Thoracic aorta (tissue), 2 donors: ENCODE measurements at places on chromosomes 5 and 9. TPM values are rescaled to one million over a fixed set of nuclear protein-coding genes. Genes with fewer than 3 reads are reported as not detected.

Gene BHMT
- total RNA-seq, result 2.0 TPM

Gene SPATA31A3
- total RNA-seq, result not detected

Gene CEL
- 0.78 TPM for total RNA-seq

Gene SEMA6A
- 7.4 TPM for total RNA-seq

Gene ACOT12
- 2.3 TPM for total RNA-seq

Gene RARS1
- 50.5 TPM for total RNA-seq

Gene ANKRD20A1
- total RNA-seq, result not detected

Gene ABO
- total RNA-seq, result 0.21 TPM

Gene C9orf50
- total RNA-seq, result not detected

Gene TMC1
- not detected for total RNA-seq

DNA sequence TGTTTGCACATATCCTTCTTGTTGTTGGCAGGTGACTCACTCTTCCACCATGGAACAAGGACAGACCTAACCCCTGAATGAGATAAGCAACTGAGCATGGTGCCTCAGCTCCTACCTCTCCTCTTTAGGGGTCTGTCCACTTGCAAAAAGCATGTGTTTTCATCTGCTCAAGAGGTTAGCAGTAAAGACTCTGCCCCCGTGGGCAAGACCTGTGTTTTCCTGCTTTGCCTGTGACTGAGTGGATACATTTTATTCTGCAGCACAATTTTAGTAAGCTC, 111.0 kb upstream of the LIFR start:
- H3K4me3 ChIP-seq, result no peak overlapping the region
- no peaks in the 10 kb centered on the region for H3K36me3 ChIP-seq
- H3K27me3 ChIP-seq, result no peaks in the 10 kb centered on the region
- no peak overlapping the region for H3K27ac ChIP-seq
- no peak for DNase-seq
- peaks cover 37% of the 10 kb centered on the region for H3K4me1 ChIP-seq

- no peak overlapping the region for H3K27ac ChIP-seq
- no peaks in the 10 kb centered on the region for H3K36me3 ChIP-seq
- H3K4me1 ChIP-seq, result peaks cover 21% of the 10 kb centered on the region
- DNase-seq, result no peak
These were observed 179.1 kb upstream of the GNA14 start for GRCh38 chr9:77827104-77827784.

DNA sequence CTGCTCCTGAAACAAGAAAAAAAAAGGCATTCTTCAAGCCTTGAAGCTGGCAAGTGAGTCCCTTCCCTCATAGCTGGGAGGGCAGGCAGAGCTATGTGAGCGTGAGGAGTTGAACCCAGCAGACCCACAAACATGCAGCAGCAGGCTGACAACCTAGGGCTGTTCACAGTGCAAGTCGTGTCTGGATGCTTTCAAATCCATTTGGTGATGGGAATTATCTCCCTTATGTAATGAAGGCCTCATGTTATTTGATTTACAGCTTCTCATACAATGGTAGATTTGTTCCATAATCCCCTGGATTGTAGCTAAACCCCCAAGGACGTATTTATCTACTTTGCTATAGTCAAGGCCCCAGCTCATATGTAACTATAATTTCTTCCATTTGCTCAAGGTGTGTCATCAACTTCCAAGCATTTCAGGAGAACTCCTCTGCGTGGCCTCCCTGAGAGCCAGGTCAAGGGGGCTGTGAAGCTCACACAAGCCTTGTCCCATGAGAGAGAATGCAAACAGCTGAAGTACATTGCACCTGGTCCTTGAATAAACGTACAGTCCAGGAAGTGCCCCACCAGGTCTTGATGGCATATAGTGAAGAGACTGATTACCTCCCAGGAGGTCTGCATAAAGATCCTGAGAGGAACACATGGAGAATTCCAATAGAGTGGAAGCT, 124.8 kb upstream of the SLC1A3 start:
- H3K4me1 ChIP-seq, result no peaks in the 10 kb centered on the region
- no peak for DNase-seq
- H3K36me3 ChIP-seq, result no peaks in the 10 kb centered on the region
- no peak overlapping the region for H3K27ac ChIP-seq

DNA sequence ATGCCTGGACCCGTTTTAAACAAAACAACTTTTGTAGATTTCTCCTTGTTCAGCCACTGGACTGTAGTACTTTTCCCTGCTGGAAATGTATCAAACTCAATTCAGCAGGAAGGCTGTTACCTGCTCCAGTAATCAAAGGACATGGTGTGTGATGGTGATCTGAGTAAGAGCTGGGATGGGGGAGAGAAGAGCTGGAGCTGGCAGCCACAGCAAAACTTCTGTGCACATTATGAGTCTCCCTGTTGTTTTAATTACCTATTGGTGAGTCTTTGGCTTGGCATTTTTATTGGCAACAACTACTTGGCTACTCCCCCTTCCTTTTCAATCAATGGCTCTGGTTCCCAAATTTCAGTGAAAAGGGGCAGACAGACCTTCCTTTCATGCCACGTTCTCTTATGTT, 9.7 kb downstream of the NREP start:
- DNase-seq, result no peak
- no peak overlapping the region for H3K4me3 ChIP-seq
- H3K36me3 ChIP-seq, result no peaks in the 10 kb centered on the region
- peaks cover 29% of the 10 kb centered on the region for H3K4me1 ChIP-seq

GRCh38 chr5:54837093-54837492, 148.3 kb downstream of the ESM1 start:
- no peak for DNase-seq
- no peak overlapping the region for H3K27ac ChIP-seq

DNA sequence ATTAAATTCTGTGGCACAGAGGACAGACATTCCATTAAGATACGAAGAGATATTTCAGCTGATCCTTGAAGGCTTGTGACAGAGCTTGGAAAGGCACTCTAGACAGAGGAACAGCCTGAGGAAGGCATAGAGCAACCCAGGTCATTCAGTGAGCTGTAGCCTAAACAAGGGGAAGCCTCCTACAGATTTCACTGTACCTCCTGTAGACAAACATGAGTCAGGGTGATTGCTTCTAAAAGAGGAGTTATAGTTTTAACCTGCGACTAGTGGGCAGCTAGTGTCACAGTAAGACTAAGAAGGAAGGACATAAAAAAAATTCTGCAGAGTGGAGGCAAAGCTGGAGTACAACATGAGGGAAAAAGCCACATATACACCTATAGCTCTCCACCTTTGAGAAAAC, 43.5 kb upstream of the ANKDD1B start:
- H3K27me3 ChIP-seq, result no peaks in the 10 kb centered on the region
- no peak overlapping the region for H3K27ac ChIP-seq
- H3K4me3 ChIP-seq, result no peak overlapping the region
- no peaks in the 10 kb centered on the region for H3K36me3 ChIP-seq

GRCh38 chr5:135851915-135852845, 17.7 kb downstream of the SLC25A48 start:
- no peaks in the 10 kb centered on the region for H3K27me3 ChIP-seq
- H3K27ac ChIP-seq, result no peak overlapping the region
- DNase-seq, result no peak
- H3K4me3 ChIP-seq, result no peak overlapping the region
- H3K4me1 ChIP-seq, result no peaks in the 10 kb centered on the region

- H3K4me1 ChIP-seq, result no peaks in the 10 kb centered on the region
- H3K27ac ChIP-seq, result no peak overlapping the region
- DNase-seq, result no peak
- no peaks in the 10 kb centered on the region for H3K36me3 ChIP-seq
- no peaks in the 10 kb centered on the region for H3K27me3 ChIP-seq
These were observed 82.1 kb upstream of the PITX1 start for GRCh38 chr5:135116160-135116561.

DNA sequence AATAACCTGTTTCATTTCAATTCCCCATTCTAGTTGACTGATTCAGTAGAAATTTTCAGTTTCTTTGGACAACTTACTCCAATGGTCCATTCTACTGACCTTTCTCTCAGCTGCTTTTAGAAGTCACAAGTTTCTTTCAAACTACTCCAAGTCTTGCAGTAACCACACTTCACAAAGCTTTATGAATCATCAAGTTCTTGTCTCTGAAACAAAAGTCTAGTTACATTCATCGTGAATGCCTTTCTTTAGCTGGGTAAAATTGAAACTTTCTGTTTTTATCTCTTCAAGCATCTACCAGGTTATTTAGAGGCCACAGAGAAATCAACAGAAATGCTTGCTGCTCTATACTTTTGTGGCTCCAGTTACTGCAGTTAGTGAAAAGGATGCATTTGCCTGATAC, 405.4 kb downstream of the TMEM232 start:
- H3K27me3 ChIP-seq, result no peaks in the 10 kb centered on the region
- no peaks in the 10 kb centered on the region for H3K36me3 ChIP-seq
- H3K4me1 ChIP-seq, result no peaks in the 10 kb centered on the region

DNA sequence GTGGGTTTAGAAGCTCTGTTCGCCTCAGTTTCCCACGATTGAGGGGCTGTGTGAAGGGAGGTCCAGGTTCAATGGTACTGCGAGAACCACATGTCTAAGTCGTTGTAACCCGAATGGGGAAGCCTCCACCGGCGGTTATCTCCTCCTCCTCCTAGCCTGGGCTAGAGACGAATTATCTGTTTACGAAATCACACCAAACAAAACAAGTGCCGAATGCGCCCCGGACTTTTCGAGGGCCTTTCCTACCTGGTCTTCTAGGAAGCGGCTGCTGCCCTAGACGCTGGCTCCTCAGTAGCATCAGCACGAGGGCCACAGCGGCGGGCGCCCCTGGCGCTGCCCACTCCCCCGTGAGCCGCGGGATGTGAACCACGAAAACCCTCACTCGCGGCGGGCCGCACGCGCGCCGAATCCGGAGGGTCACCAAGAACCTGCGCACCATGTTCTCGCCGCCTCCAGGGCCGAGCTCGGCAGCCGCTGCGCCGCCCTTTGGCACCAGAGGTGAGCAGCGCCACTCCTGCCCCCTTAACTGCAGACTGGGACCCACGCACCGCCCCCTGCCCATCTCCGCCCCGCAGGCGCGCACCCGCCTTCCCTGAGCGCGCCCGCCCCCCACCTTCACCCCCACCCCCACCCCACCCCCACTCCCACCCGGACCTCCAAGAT, at the start of gene CDKN2A:
CDKN2A (minus strand) TSS at position 500 of the 663 bp plus-strand sequence.
- no peaks in the 10 kb centered on the region for H3K36me3 ChIP-seq
- peak within 1 kb of the TSS; percentile 18 for H3K27ac ChIP-seq
- peaks cover 13% of the 10 kb centered on the region for H3K27me3 ChIP-seq
- H3K4me3 ChIP-seq, result peak within 1 kb of the TSS; percentile 93

- H3K4me1 ChIP-seq, result no peaks in the 10 kb centered on the region
- no peak for DNase-seq
- H3K36me3 ChIP-seq, result no peaks in the 10 kb centered on the region
These were observed 271.1 kb upstream of the NMUR2 start for GRCh38 chr5:152676196-152676595.

DNA sequence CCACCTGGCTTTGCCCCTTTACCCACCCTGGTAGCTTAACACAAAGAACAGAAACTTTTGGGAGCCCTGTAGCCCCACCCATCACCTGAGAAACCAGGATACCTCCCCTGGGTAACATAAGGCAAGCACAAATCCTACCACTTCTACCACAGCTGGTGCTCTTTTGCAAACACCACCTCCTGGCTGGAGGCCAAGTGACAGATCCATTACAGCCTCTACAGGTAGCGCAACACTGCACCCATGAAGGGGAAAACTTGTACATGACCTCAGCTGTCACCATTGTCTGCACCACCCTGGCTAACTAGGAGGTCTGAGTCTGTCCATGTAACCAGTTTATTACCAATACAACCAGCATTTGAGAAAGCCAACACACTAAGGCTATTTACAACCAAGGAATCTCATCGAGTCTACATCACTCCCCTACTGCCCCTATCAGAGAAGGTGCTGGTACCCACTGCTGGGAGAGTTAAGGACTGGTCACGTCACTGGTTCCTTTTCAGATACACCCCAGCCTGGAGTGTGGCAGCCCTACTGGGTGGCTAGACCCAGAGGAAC, 128.6 kb downstream of the PJA2 start:
- DNase-seq, result no peak
- no peaks in the 10 kb centered on the region for H3K36me3 ChIP-seq
- H3K27ac ChIP-seq, result no peak overlapping the region
- H3K27me3 ChIP-seq, result no peaks in the 10 kb centered on the region
- H3K4me1 ChIP-seq, result no peaks in the 10 kb centered on the region

- DNase-seq, result no peak
- H3K4me3 ChIP-seq, result peak overlapping the region; percentile 47
- no peaks in the 10 kb centered on the region for H3K36me3 ChIP-seq
- no peak overlapping the region for H3K27ac ChIP-seq
- H3K4me1 ChIP-seq, result no peaks in the 10 kb centered on the region
- no peaks in the 10 kb centered on the region for H3K27me3 ChIP-seq
These were observed 20.9 kb downstream of the KCTD16 start for GRCh38 chr5:144191531-144191930.

- H3K27ac ChIP-seq, result no peak overlapping the region
- no peaks in the 10 kb centered on the region for H3K27me3 ChIP-seq
- H3K4me3 ChIP-seq, result no peak overlapping the region
- H3K4me1 ChIP-seq, result no peaks in the 10 kb centered on the region
These were observed 60.1 kb upstream of the SLC30A5 start for GRCh38 chr5:69033690-69034089.

DNA sequence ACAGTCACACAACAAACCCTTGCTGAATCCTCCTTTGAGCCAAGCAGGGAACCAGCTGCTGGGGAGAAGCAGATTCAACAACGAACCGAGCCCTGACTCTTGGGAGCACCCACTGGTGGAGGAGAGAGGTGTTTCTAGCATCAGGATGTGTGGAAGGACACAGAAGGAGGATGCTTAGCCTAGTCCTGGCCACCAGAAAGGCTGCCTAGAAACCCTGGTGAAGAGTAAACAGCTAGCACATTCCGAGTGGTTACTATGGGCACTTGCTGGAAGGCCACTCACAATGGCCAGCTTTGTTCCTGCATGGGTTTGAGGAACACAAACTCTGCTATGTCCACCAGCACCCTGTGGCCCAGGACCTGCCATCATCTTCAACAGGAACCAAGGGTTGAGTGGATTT, 1.8 kb downstream of the TIFAB start:
- no peaks in the 10 kb centered on the region for H3K36me3 ChIP-seq
- H3K4me1 ChIP-seq, result no peaks in the 10 kb centered on the region
- no peak overlapping the region for H3K4me3 ChIP-seq

GRCh38 chr5:73382401-73382740, 66.2 kb downstream of the FOXD1 start:
- H3K27ac ChIP-seq, result no peak overlapping the region
- H3K4me1 ChIP-seq, result peaks cover 10% of the 10 kb centered on the region
- DNase-seq, result no peak
- peaks cover 12% of the 10 kb centered on the region for H3K27me3 ChIP-seq

- DNase-seq, result no peak
- peaks cover 6% of the 10 kb centered on the region for H3K36me3 ChIP-seq
- H3K27ac ChIP-seq, result no peak overlapping the region
These were observed 61.1 kb downstream of the CD180 start for GRCh38 chr5:67135381-67135984.

GRCh38 chr5:69531406-69531801, 28.6 kb upstream of the GTF2H2C start:
- H3K27me3 ChIP-seq, result no peaks in the 10 kb centered on the region
- no peak overlapping the region for H3K4me3 ChIP-seq
- no peak overlapping the region for H3K27ac ChIP-seq
- no peaks in the 10 kb centered on the region for H3K36me3 ChIP-seq
- no peaks in the 10 kb centered on the region for H3K4me1 ChIP-seq
- DNase-seq, result no peak

- DNase-seq, result no peak
- H3K4me3 ChIP-seq, result peak overlapping the region; percentile 58
These were observed 355.3 kb downstream of the BNC2 start for GRCh38 chr9:16515207-16515606.
